ENCODE measurements at places on chromosomes 6 and 20.

- no peak for DNase-seq
These were observed 1.8 kb downstream of the OSER1 start for GRCh38 chr20:44208770-44209169.

DNA sequence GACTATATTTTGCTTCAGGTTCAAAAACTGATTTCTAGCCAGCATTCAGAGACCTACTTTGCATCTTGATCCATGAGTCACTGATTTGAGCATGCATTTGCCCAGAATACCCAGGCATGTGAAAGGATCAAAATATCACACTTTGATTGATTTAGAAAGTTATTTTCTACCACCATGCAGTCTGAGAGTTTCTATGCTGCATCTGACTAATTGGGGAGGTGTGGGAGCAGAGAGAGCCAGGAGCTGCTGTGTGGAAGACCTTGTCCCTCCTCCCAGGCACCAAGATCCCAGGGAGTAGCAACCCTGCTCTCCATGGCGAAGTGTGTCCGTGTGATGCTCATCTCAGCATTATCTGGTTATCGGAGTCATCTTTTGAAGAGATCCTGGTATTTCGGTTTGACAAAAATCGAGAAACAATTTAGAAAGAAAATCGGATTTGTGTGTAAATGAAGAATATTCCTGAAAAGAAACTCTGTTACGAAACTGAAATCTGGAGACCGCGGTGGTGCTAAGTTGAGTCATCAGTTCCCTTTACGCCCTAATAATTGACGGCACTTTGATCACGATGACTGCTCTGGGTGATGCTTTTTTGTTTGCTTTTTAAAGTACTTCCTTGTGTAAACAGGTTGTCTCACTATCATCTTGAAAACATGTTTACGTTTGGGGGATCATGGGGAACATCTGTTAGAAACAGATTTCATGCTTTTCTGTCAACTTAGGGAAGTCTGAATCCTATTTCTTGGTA is 193.4 kb downstream of the BACH2 start:
- DNase-seq = no peak

DNA sequence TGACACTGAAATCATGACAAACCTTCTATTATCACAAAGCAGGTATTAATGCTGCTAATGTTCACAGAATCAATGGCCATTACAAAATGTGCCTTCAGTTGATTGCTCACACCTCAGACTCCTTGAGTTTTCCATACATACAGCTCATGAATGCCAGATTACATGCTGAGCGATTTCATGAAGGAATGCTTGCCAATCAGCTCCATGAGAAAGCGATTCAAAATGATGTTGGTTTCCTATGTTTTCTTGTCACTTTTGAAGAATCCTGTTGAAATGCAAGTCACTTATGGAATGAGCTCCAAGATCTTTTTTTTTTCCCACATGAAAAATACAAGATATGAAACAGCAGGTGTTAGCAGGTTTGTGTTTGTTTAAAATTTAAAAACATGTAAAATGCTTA is 71.4 kb upstream of the SHLD1 start:
- DNase-seq = no peak

DNA sequence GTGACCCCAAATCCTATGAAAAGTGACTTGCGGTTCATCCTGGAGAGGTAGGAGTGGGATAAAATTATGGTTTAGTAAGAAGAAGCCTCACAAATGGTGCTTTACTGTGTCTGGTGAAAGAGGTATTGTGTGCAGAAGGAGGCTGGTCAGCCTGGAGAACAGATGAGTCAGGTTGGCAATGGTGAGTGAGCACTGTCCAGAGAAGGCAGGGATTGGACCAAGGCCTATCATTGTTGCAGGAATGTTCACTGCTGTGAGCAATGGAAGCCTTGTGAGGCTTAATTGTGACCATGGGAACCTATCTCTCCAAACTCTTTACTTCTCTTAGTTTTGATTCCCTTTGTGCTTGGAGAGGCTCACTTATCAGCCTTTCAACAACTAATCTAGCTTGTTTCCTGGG is 89.0 kb upstream of the KCNK16 start:
- DNase-seq = no peak

- DNase-seq = no peak
These were observed 62.6 kb upstream of the ATXN1 start for GRCh38 chr6:16823718-16824352.

GRCh38 chr6:118867181-118867580 is 26.8 kb upstream of the ASF1A start:
- DNase-seq = no peak

GRCh38 chr6:146819596-146820320 is 221.0 kb downstream of the ADGB start:
- DNase-seq = no peak

GRCh38 chr6:15259766-15260098 is 13.9 kb downstream of the JARID2 start:
- no peak for DNase-seq

DNA sequence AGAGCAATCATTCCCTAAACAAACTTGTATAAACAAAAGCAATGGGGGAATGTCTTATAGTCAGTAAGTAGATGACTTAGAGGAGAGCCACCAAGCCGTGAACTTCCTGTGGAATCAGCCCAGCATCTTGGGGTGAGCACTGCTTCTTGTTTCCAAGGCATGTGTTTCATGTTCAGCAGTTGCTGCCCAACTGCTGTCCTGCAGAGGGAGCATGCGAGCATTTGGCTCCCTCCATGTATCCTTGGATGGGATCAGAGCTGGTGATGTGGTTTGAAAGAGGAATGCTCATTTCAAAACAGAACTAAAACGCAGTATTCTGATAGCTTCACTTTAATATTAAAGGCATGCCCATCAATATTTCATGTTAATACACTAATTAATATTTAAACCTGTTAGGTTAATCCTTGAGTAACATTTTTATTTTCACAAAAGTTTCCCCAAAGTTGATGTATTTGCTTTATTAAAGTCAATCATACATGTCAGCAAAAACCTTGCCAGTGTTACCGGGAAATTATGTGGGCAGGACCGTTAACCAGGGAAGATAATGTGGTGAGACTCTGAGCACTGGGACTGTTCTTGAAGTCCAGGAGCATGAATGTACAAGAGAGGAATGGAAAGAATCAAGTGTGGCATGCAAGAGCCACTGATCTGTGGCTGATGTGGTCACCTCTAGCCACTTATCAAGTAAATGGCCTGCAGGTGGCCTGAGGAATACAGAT is 172.1 kb upstream of the GGTLC1 start:
- no peak for DNase-seq

DNA sequence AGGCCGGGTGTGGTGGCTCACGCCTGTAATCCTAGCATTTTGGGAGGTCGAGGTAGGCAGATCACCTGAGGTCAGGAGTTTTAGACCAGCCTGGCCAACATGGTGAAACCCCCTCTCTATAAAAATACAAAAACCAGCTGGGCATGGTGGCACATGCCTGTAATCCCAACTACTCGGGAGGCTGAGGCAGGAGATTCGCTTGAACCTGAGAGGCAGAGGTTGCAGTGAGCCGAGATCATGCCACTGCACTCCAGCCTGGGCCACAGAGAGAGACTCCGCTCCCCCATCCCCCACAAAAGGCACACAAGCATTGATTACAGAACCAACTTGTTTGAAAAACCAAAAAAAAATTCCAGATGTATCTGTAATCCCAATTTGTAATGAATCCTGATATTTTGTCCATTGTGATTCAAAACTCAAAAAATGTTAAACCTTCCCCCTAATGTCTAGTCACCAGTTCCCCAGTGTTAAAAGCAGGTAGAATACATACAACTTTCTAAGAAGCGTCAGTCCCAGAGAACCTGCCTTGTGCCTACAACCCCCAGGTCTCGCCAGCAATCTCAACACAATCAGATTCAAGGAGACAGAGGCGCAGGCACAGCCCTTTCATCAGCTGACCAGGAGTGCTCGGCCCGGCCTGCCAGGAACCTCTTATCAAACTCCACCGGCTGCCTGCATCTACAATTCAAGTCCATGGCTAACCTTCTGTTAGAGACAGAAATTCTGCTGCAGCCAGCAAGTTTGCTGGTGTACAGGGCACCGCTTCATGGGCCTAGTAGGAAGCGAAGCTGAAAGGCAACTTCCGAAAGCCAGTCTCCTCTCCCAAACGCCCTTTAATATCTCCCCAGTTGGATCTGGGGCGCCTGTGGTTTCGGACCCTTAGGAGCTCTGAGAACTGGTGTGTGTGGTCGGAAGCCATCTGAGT is 2.1 kb downstream of the EZR start:
- no peak for DNase-seq

DNA sequence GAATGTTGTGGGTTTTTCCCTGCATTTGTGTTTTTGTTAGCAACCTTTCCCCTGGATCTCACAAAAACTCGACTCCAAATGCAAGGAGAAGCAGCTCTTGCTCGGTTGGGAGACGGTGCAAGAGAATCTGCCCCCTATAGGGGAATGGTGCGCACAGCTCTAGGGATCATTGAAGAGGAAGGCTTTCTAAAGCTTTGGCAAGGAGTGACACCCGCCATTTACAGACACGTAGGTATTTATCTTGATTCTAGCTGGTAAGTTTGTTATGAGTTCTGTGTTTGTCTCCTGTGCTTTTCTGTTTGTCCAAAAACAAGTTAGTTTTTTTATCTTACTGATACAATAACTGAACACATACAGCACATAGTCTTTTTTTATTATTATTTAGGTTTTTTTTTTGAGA is 3.0 kb downstream of the SLC25A27 start:
- DNase-seq = no peak

DNA sequence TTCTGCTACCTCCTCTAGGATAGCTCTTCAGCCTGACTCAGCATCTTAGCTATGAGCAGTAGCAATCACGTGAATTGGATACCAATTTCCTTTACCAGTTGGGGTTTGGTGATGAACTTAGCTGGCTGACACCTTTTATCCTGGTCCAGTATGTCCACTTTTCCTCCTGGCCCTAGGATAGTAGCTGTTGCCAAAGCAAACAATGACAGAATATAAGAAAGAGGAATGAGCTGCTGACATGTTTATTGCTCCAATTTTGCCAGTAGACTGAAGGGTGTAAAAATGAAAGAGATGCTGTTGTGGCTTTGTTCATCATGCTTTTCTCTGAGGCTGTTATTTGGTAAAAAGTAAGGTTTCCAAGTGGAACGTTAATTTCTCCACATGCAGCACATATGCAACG is 168.3 kb upstream of the JAG1 start:
- DNase-seq = no peak

GRCh38 chr6:157223021-157223430 is 100.3 kb downstream of the TMEM242 start:
- no peak for DNase-seq

DNA sequence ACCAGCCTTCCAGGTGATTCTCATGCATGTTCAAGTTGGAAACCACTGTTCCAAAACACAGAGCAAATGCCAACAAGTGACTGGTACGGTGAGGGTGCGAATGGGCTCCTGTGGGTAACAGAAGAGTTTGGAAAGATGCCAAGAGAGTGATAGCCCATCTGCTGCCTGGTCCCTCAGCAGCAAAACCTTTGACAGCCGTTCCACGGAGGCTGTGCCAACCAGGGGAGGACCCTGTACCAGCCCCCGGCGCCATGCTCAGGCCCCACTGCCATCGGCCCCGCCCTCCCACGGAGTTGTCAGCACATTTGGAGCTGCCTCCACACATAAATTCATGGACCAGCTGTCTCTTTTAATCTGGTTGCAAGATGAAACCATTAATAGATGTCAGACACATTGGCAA is 4.4 kb upstream of the PTPRT start:
- no peak for DNase-seq

DNA sequence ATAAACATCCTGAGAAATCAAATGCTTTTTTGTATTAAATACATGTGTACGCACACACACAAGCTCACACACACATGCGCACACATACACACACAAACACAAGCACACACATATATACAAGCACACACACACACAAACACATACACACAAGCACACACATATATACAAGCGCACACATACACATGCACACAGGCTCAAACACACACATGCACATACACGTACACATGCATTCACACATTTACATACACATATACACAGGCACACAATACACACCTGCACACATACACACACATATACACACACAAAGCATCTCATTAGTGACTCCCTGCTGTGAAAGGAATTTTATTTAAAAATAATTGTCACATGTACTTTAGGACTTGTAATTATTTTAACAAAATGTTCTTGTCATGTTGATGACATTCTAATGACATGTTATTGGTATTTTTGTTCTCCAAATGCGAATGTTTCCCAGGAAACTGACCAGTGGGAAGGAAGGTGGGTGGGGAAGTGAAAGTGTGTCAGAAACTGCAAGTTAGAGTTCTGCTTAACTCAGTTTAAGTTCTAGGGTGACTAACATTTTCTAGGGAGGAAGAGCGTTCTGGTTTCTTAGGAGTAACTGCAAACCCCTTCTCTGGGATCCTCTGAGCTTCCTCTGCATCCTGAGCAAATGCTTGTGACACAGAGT is 113.9 kb upstream of the ZNF217 start:
- no peak for DNase-seq

DNA sequence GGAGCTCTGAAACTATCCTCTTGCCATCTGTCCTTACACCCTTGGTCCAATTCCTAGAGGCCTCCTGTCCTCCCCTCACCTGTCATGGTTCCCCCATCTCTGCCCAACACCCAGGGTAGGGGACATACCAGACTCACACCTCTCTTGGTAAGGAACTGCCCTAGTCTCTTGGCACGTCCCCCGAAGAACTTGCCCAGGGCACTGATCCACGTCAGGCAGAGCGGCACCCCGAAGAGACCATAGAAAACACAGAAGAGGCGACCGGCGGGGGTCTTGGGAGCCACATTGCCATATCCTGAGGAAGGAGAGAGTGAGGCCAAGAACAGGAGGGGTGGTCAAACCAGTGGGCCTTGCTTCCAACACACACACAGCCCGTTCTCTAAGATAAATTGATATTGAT is 34.8 kb downstream of the KCNK5 start:
- DNase-seq = no peak

DNA sequence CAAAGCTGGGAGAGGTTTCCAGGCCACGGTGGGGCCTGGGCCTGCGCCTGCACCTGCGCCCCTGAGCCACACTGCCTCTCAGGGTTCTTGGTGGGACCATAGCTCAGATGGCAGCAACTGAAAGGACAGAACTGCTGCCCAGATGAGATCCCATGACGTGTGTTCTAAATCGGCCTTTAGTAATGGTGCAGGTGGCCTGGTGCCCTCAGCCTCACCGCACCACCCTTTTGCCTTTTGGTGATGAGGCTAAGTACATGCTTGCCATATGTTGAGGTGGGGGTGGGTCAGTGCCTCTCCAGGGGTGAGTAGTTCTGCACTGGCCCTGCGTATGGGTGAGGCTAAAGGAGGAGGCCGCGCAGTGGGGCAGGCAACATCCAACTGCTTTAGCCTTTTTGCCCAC is 7.4 kb downstream of the PSMG4 start:
- no peak for DNase-seq

- no peak for DNase-seq
These were observed 43.4 kb downstream of the CPXM1 start for GRCh38 chr20:2757001-2757400.
